ENCODE measurements at places on chromosomes 6 and 20. TPM values are rescaled to one million over a fixed set of nuclear protein-coding genes. Genes with fewer than 3 reads are reported as not detected.

DNA sequence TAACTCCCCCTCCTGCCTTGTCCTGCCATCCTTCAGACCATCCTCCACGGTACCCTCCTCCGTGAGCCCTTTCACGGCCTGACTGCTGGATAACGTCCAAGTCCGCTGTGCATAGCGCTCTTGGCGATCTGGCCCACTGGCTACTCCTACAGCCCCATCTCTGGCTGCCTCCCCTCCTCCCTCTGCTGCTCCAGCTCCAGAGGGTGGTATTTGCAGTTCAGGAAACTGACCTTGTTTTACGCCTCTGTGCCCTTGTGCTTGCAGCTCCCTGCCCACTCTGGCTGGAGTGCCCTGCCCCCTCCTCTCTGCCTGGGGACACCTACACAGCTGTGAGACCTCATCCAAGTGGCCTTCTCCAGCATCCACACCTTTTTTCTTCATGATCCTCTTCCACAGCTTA lies 6.5 kb upstream of the RREB1 start:
- DNase-seq: no peak

GRCh38 chr6:155201461-155202226 lies 62.2 kb upstream of the CLDN20 start:
- no peak for DNase-seq

GRCh38 chr6:159716247-159717096 lies 10.8 kb upstream of the WTAP start:
- no peak for DNase-seq

DDRGK1 gene
- 59.3 TPM for total RNA-seq

GTF3C6 gene
- 56.1 TPM for total RNA-seq

DNA sequence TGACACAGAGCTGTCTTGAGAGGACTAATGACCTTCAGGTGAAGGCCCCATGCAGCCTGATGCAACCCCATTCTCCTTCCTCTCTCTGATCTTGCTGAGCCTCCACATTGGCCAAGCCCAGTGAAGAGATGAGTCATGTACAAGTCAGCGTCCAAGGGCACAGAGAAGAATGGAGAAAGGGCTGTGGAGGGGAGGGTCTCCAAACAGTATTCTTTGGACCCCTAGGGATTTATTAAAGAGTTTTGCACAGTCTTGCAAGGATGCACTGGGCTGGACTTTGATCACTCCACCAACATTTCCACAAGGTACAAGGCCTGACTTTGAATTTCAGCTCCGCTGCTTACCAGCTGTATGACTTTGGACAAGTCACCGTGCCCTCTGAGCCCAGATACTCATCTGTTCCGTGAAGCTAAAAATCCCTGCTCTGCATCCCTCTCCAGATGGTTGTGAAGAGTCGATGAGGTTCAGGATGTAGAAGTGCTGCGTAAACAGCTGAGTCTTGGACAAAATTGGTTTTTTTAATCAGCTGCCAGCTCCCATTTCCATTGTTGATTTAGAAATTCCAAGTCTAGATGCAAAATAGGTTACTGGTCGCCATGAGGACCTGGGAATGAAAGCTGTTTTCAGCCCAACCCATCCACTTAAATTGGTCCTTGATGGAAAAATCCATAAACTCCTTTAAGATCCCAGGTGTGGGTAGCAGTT lies 14.1 kb upstream of the KCNG1 start:
- no peak for DNase-seq

PRND gene
- not detected for total RNA-seq

DNA sequence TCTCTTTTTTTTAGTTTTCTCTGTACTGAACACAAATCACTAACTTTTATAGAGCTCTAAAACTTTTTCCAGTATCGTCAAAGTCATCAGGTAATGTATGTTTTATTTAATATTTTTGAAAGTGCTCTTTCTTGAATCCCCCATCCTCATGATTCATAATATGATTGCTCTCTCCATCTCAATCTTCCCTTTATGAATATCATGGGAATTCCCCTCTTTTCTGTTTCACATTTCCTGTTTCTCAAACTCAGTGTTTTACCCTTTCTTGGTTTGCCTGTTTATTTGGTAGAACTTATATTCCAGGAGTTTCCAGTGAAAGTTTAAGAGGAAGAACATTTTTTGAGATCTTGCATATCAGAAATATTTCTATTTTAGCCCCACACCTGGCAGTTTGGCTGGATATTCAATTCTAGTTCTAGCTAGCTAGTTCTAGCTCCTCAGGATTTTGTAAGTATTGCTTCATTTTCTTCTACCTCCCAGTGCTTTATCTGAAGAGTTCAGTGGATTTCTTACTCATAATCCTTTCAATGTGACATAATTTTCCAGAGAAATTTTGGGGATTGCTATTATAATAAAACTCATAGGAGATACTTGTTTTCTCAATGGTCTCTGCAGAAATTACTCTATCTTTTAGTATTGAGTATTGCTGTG lies 6.1 kb upstream of the C6orf58 start:
- no peak for DNase-seq

TDP2 gene
- total RNA-seq: 56.9 TPM

- no peak for DNase-seq
These were observed 215.5 kb downstream of the ALDH8A1 start for GRCh38 chr6:134734312-134734869.

DNA sequence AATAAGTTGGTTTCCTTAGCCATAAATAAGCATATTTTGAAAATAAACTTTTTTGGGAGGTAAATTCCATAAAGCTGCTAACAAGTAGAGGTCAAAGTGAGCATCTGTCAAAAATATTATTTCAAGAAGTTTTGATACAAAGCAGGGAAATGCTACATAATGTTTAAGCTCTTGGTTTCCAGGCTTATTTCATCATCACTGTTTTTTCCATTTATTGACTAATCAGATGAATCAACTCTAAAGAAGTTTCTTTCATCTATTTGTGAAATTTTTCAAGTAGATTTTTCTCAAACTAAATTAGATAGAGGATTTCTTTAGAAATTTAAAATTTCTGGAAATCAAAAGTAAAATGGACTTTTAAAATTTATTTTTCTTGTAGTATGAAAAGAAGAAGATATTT lies 89.5 kb upstream of the TBX18 start:
- DNase-seq: no peak

- no peak for DNase-seq
These were observed 589.9 kb downstream of the PHF3 start for GRCh38 chr6:64225503-64225902.

DNA sequence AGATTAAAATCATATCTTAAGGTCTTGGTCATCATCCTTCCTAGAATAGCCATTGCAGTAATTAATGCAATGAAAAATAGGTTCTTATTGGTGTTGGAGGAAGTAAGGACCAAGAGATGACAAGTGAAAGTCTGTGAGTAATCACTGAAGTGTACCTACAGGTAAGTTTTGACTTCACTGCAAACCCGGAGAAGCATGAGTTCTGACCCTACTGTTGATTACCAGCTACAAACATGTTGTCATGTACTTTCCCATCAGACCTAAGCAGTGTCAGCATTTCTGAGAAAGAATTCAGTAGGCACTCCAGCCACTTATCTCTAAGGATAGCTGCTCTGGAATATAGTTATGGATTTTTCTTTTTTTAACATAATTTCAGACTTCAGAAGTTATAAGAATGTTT lies 280.9 kb downstream of the ZFAND3 start:
- DNase-seq: no peak

- DNase-seq: no peak
These were observed 36.7 kb downstream of the PTPRA start for GRCh38 chr20:2909953-2910352.

DNA sequence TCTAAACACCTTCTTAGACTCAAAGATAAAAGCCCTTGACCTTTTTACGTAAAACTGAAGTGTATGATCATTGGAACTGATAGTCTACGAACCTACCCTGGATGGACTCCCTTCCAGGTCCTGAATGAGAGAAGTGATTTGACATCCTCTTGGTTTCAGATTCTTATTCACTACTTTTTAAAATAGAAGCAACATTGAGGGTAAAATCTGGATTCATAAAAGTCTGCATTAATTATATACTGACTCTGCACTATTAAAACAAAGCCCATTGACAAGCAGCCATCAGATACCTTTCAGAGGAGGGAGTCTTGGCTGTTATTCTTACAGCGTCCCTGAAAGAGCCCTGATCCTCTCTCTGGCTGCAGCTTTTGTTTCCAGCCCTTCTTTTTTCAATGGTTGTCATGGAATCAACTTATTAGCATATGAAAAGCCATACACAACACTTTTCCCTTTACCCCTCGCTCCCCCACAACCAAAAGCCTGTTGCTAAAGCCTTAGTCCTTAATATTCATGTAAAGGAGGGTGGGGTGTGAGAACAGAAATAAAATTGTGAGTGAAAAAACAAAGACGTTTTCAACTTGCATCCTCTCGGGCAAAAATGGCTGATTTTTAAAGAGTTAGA lies 270.0 kb upstream of the MARCKS start:
- no peak for DNase-seq

COL11A2 gene
- 3.8 TPM for total RNA-seq

GRCh38 chr20:57661746-57662455 lies 41.7 kb upstream of the ZBP1 start:
- DNase-seq: peak; percentile 10

Data from glutamatergic neuron (in vitro differentiated cells).